ENCODE measurements at places on chromosomes 16 and 17.

DNA sequence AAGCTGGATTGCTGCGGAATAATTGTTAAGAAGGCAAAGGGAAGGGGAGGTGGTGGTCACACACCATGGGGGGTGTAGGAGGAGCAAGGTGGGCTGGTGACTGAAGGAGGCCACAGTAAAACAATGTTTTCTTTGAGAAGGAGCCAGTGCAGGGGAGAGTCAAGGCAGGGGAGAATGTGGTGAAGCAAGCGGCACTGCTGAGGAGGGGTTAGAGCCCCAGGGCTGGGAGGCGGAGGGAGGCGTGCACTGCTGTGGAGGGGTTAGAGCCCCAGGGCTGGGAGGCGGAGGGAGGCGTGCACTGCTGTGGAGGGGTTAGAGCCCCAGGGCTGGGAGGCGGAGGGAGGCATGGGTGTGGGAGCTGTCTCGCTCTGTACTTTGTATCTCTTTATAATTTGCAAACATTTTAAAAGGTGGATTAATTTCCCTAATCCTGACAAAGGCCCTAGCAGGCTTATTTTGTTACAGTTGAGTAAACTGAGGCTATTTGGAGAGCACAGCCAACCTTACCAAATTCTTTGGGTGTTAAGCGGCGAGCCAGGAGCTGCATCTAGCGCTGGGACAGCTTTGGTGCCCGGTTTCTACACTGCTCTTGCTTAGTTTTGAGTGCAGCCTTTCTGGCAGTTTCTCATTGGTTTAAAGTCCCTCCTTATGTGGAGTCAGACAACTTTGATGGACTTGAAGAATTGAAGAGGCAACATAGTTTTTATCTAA is 20.9 kb downstream of the RPTOR start:
- no peak for DNase-seq

- DNase-seq: no peak
Measured at GRCh38 chr16:9248162-9248561, 156.7 kb downstream of the HAPSTR1 start.

GRCh38 chr17:61574542-61575351 is 16.3 kb downstream of the NACA2 start:
- no peak for DNase-seq

DNA sequence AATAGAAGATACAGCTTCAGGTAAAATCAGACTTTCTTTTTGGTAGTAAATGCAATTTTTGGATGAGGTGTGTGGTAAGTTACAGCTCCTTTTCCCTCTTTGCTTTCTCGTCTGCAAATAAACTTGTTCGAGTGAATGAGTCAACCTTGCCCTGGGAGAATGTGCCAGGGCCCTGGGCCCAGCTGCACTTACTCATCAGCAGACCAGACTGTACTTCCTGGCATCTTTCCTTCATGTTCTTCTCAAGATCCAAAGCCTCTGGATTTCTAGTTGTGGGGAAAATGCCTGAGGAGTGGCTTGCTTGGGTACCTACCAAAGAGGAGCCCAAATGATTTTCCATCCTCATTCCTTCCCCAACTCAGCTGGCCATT is 5.4 kb upstream of the G6PC1 start:
- no peak for DNase-seq

DNA sequence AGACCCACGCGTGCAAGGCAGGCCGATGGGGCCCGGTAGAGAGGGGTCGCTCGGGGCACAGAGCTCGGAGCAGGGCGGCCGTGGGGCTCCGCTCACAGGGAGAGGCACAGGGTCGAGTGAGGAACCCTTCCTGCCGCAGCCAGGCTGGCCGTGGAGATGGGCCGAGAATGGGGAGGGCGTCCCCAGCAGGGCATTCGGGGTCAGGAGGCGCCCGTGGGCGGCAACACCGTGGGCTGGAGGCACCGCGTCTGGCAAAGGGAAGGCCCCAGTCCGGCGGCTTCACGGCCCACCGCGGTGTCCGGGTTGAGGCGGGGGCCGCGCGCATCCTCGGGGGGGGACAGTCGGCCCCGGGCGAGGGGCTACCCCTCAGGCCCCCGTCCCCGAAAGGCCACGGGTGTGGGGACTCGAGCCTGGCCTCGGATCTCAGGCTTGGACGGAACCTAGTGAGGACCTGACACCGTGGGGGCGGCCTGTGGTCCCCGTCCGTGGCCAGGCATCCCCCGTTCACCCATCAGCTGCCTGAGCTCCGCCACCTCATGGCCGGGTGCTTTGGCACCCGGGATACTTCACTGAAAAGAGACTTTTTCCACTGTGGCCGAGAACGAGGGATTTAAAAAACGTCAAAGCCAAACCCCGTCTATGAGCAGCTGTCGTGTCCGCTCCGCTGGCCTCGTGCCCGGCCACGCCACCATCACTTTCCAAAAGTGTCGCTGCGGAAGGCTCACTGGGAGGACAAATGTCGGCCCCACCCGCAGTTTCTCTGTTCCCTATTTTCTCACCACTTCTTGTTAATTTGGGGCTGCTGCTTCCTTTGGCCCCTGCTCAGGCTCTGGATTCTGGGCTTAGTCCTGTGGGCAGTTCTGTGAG is 73.6 kb downstream of the METRNL start:
- DNase-seq: no peak

GRCh38 chr17:18916816-18917500 is 35.0 kb upstream of the SLC5A10 start:
- DNase-seq: no peak

- DNase-seq: no peak
Measured at GRCh38 chr17:28889996-28890395, 7.5 kb downstream of the FLOT2 start.

DNA sequence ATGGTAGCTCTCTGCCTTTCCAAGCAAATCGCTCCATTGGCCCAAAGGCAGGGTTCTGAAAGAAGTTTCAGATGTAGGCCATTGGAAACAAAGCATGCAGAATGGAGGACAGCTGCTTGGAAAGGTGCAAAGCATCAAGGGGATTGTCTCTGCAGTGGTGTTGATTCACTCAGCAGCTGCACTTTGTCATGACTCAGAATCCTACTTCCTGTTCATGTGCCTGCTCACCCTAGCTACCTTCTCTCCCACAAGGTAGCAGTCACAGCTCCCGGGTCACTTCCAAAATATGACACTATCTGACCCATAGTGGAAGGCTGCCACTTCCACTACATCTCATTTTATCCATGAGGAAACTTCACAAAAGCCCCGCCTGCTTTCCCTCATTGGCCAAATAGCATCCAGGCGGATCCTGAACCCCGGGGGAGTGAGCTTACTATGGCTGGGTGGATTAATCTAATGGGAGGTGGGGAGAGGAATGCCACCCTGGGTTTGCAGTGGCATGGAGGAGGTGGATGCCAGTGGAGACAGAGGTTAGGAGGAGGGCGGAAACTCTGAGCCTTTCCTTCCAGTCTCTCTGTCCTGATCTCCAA is 74.7 kb upstream of the NKD1 start:
- DNase-seq: no peak

- DNase-seq: no peak
Measured at GRCh38 chr17:42411361-42411760, 11.7 kb downstream of the CAVIN1 start.

DNA sequence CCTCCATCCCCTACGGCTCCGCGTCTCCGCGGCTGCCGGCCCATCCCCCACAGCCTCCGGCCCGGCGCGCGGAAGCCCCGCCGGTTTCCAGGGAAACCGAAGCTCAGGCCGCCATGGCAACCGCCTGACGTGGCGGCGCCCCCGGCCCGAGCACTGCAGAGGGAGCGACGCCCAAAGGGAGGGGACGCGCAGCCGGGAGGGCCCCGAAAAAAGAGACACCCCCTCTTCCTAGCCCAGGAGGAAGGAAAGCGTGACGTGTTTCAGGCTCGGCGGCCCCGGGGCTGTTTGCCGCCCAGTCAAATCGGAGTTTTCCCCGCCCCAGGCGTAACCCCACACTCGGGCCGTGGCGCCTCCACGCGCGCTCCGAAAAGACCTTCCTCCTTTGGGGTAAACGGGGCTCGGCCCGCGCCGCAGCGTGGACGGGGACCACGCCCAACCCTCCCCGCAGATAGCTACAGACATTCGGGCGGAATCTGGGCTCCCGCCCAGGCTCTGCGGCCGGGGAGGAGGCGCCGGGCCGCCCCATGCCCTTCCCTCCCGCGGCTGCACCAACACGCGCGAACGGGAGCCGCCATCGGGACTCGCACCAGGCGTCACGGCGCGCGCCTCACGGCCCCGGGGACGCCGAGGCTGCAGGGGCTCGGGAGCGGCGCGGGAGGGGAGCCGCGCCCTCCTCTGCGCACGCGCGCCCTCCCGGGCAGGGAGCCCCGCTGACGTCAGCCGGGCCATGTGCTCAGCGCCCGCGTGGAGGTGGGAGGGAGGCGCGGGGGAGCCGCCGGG is 7.5 kb downstream of the MNT start:
- peak; percentile 91 for DNase-seq

- DNase-seq: no peak
Measured at GRCh38 chr17:45826919-45827588, 17.6 kb upstream of the SPPL2C start.

GRCh38 chr16:52191531-52192134 is 355.3 kb downstream of the TOX3 start:
- peak; percentile 1 for DNase-seq

- no peak for DNase-seq
Measured at GRCh38 chr16:85112364-85112763, at the start of gene CIBAR2. TSS of gene CIBAR2 (minus strand) at chr16:85112472. CDS start at chr16:85112352, 120 bp downstream.

DNA sequence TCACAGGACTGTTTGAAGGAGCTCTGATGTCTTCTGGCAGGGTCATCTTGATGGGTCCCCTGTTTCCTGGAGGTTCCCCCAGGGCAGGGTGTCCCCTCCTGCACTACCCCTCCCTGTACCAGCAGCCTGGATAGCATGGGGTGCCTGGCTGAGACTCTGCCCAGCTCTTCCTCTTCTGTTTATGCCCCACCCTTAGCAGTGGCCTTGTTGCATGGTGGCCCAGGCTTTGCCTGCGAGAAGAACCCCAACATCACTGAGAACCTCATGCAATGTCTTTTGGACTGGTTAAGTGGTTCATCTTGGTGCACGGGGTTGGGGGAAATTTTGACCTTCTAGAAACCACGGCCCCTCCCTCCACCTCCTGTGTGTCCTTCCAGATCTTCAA is 121.8 kb downstream of the IRX3 start:
- no peak for DNase-seq

- DNase-seq: no peak
Measured at GRCh38 chr17:77191244-77191643, 50.5 kb downstream of the SEC14L1 start.

DNA sequence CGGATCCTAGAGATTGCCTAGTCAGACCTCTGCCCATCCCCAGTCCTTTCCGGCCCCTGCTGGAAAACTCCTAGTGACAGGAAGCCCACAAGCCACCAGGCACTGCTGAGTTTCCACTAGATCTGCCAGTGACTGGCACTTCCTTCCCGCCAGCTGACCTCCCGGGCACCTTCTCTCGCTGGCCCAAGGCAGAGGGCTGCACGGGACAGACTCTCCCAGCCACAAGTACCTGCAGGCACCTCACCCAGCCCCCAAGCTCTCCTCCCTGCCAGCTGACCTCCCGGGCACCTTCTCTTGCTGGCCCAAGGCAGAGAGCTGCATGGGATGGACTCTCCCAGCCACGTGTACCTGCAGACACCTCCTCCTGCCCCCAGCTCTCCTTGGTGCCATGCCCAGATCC is 66.3 kb upstream of the DOC2B start:
- no peak for DNase-seq

DNA sequence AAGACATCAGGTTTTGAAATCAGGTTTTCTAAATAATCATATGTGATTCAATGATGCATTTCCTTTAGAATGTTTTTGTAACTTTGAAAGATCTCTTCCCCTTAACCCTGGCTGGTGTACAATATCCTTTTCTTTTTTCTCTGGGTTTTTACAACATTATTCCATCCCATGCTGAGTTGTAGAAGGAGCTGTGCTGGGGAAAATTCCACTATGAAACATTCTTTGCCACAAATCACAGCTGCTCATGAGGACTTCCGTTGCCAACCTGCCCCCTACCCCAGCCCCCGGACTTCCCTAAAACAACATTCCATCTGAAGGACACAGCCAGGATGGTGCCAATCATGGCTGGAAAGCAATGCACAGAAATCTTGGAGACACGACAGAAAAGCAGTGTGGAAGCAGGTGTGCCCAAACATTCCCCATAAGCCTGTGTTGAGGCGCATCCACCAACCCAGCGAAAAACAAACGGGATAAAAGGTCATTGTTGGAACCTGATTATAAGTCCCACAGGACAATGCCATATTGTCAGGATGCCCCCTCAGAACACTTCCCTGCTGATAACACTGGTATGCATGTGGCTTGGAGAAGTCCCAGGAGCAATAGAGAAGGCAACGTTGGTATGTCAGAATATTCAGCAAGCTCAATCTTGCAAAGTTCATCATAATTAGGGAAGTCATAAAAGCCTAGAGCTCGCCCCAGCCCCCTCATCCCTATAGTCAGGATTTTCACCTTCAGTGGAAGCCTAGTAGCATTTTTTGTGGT is 475.0 kb downstream of the HS3ST3B1 start:
- DNase-seq: no peak

DNA sequence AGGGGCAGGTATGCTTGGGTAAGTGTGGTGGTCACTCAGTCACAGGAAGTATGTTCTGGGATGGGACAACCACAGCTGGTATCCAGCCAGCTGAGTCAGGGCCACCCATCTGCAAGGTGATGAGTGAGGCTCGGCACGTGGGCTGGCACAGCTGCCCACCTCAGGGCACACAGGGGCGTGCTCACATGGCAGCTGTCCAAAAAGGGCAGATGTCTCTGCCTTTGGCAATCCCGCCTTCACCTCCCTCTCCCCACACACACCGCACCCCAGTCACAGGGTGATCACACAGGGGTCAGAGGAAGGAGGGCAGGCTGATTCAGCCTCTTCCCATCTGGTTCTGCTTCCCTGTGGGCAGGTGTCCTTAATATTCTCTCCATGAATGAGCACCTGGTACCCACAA is 85.9 kb upstream of the TOB1 start:
- no peak for DNase-seq

- DNase-seq: no peak
Measured at GRCh38 chr17:7557147-7557764, 1.3 kb upstream of the TNFSF13 start.

GRCh38 chr16:79124016-79124756 is 476.4 kb downstream of the MAF start:
- DNase-seq: no peak

GRCh38 chr16:23379707-23380106 is 73.3 kb downstream of the COG7 start:
- no peak for DNase-seq

DNA sequence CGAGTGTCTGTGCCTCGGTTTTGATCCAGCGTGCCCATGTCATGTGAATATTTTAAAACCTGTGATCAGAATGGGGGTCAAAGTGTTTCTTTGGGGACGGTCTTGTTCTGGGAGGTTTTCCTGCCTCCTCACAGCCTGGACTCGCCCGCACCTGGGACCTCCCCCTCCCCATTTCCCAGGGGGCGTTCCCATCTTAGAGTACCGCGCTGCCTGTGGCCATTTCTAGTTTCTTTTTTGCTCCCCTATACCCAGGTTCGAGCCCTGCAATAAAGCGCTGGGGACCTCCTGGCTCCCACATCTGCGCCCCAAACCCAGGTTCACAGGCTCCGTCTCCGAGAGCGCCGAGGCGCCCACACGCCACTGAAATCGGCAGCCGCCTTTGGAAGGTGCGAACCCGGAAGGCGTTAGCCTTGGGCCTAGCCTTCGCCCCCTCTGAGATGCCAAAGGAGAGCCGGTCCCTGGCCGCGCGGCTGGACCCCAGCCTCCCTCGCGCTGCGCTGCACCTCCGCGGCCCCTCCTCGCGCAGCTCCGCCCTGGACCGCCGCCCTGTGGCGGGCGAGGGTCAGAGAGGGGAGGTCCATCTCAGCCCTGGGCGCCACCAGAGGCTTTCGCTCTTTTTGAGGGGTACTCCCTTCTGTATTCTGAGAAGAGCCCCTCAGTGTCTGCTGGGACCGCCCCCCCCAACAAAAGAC is 1.7 kb downstream of the KCNJ12 start:
- DNase-seq: no peak

GRCh38 chr16:15538507-15538906 is 104.1 kb downstream of the BMERB1 start:
- no peak for DNase-seq

- no peak for DNase-seq
Measured at GRCh38 chr17:57965521-57966160, 10.4 kb upstream of the CUEDC1 start.

All from activated naive CD4-positive, alpha-beta T cell (primary cell).